ENCODE measurements at places on chromosomes 7 and 10.

DNA sequence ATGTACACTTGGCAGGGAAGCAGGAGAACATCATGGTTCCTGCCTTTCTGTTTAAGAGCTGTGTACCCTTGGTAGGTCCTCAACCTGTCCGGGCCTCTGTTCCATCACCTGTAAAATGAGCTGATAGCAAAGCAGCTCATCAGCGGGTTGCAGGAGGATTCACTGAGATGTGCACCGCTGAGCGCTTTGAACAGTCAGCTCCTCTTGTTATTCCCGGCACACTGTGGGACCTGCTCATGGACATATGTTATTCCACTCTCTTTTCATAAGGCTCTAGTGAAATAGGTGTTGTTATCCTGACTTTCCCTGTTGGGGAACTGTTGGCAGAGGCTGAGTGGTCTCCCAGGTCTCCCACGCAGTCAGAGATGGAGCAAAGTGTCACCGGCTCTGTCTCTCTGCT lies 497.5 kb upstream of the ZMIZ1 start:
- no peak for DNase-seq

DNA sequence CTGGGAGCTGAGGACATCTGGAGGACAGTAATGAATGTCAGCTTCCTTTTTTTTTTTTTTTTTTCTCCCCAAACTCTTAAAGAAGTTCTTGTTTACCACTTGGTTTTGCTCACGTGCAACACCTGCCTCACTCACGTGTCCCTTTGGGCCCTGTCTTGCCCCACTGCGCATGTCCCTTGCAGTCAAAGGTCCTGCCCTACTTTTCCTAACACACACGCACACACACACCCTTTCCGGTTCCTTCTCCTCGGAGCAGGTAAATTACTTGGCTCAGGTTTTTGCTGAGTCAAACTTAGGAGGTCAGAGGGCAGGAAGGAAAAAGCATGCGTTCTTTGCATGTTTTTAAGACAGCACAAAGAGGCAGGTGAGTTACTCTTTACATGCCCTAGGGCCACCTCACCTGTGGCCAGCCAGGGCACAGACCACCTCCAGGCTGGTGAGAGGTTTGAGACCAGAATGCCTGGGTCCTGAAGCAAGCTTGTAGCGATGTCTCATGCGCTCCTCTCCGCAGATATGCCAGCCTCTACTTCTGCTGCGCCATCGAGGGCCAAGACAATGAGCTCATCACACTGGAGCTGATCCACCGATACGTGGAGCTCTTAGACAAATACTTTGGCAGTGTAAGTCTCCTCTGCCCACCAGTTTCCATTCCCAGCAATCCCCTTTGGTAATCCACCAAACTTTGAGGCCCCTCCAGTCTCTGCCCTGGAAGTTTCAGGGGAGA lies 2.8 kb downstream of the AP1S1 start:
- no peak for DNase-seq

- DNase-seq: no peak
Measured at GRCh38 chr10:92164036-92164696, 126.7 kb downstream of the CPEB3 start.

GRCh38 chr10:4125776-4126175 lies 340.8 kb upstream of the KLF6 start:
- no peak for DNase-seq

- DNase-seq: no peak
Measured at GRCh38 chr10:15346440-15347141, 24.5 kb downstream of the FAM171A1 start.

- DNase-seq: no peak
Measured at GRCh38 chr7:36155811-36156361, 2.8 kb downstream of the EEPD1 start.

DNA sequence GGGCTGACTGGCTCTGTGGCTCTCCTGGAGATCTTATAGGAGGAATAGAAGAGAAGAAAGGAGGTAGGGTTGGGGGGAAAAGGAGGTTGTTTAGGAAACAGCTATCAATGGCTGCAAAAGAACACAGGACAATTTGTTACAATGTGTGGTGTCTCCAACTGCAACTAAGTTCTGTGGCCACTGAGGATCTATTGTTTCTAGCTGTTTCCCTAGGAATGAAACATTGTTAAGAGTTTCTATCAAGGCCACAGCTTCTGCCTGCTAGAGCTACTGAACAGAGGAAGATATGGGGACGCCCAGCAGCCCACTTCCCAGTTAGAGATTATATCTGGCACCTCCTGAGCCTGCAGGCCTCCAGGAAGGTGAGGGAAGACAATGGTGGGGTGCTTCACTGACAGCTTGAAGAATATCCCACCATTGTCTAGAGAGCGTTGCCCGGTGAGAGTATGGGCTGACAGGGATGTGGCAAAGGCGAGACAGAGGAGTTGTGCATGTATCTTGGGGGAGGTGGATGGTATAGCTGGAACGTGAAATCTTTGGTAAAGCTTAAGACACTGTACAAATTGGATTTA lies 4.0 kb downstream of the SCD start:
- DNase-seq: no peak

DNA sequence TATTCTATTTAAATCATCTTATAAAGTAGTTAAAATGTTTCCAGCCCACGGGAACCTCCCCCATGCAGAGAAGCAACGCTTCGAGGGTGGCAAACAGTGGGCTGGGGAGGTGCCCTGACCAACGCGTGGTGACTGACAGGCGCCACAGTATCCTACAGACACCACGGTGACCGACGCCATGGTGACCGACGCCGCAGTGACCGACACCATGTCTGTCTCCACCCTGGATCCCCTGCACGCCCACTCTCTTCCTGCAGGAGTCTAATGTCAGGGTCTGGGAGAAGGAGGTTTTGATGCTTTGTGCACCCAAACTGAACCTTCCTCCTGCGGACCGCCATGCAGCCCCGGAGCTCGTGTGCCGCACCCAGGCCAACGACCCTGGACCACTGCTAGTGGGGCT lies 464.4 kb downstream of the PTPRN2 start:
- no peak for DNase-seq

DNA sequence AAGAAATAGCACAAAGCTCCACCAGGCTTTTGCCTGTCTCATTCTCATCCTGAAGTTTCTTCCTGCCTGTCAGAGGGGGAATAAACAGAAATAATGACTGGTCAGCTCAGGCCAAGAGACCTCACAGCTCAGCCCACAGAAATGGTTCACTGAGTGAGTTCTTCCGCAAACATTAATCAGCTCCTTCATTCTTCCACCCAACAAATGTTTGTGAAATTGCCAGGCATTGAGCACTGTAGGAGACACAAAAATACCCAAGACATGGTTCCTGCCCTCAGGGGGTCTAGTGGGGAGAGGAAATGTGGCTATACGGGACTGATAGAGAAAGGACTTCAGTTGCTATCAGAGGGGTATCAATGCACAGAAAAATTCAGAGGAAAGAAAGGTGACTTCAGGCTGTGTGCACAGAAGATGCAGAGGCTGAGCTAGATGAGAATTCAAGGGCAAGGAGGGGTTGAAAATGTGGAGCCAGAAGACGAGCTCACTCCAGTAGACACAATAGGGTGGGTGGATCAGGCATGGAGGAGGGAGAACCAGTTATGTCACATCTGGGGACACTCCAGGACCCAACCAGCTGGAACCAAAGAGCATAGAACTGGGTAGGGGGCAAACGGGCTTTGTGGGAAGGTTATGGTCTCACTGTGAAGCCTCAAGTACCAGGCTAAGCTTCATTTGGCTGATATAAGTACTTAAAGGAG lies 20.9 kb downstream of the MYOF start:
- DNase-seq: peak; percentile 79

- DNase-seq: no peak
Measured at GRCh38 chr7:36021367-36021766, 131.7 kb upstream of the EEPD1 start.

GRCh38 chr10:6114805-6115341 lies 26.0 kb downstream of the RBM17 start:
- DNase-seq: peak; percentile 15

DNA sequence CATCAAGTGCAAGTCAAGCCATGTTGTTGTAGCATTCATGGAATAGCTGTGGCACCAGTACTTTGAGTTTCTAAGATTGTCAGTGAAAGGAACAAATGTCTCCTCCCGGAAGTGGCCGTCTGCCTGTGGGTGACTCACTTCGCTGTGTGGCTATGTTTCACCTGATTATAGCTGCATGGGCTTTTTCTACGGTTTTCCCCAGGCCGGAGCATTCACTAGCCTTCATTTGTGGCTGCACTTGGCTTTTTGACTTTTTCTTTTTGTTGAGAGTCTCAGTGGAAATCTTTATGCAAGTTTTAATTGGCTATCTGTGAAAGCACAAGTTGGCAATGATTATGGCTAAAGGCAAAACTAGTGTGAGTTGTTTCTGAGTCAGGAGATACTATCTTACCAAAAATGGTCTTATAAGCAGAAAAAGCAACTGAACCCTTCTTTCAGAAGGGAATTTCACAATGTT lies 35.0 kb downstream of the SRI start:
- no peak for DNase-seq

DNA sequence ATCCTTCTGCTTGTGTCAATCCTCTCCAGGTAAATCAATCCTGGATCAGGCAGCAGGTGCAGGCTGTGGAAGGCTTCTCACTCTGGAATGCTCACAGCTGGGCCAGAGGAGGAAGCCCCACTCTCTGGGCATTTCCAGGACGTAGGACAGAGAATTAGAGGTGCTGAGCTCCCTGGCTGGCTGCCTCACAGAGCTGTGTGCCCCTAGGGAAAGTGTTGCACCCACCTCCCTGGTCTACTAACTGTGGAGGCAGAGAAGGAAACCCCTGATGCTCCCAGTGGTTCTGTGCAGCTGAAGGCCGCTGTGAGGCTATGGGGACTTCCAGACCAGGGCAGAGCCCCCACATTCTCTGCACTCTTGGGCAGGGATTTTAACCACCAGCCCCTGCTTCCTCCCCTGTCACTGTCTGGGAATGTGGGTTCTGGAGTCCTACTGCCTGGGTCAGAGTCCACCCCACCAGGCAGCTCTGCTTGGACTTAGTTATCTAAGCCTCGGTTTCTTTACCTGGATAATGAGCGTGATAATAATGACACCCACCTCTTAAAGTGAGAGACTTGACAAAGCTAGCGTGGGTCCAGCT lies 73.5 kb upstream of the EEPD1 start:
- DNase-seq: no peak

GRCh38 chr10:103784723-103785418 lies 70.5 kb downstream of the SH3PXD2A start:
- no peak for DNase-seq

GRCh38 chr7:74443543-74444247 lies 10.0 kb upstream of the GTF2IRD1 start:
- DNase-seq: no peak

GRCh38 chr10:29857843-29858701 lies 201.3 kb downstream of the JCAD start:
- DNase-seq: peak; percentile 72

DNA sequence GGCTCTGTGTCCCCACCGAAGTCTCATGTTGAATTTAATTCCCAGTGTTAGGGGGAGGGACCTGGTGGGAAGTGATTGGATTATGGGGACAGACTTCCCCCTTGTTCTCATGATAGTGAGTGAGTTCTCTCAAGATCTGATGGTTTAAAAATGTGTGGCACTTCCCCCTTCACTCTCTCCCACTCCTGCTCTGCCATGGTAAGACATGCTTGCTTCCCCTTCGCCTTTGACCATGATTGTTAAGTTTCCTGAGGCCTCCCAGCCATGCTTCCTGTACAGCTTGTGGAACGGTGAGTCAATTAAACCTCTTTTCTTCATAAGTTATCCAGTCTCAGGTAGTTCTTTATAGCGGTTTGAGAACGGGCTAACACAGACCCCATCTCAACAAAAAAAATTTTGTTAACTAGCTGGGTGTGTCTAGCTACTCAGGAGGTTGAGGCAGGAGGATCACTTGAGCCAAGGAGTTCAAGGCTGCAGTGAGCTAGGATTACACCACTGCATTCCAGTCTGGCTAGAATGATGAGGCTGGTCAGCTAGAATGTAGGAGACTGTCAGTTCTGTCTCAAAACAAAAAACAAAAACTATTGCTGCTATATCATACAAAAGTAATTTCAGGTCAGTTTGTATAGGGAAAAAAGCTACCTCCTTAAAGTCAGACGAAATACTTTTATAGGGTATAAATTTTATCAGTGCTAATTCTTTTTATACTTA lies 57.7 kb downstream of the ATAD1 start:
- no peak for DNase-seq

DNA sequence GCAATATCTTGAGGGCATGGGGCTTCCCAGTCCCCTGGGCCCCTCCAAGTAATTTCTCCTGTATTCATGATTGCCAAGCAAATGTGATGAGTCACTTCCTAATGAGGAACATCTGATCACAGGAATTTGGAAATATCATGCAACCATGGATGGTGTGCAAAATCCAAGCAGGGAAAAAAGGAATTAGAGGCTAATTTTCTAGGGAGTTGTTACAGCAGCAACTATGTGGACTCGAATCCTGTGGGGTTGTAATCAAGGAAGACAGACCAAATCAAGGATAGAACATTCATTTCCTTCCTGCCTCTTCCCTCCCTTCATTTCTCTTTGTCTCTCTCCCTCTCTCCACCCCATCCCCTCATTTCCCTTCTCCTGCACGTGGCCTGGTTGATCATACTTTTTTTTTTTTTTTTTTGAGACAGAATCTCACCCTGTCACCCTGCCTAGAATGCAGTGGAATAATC lies 23.9 kb upstream of the AGFG2 start:
- DNase-seq: no peak

- DNase-seq: no peak
Measured at GRCh38 chr10:118511711-118512110, 83.7 kb downstream of the PRLHR start.

- DNase-seq: peak; percentile 28
Measured at GRCh38 chr7:39271402-39271801, 293.7 kb downstream of the POU6F2 start.

DNA sequence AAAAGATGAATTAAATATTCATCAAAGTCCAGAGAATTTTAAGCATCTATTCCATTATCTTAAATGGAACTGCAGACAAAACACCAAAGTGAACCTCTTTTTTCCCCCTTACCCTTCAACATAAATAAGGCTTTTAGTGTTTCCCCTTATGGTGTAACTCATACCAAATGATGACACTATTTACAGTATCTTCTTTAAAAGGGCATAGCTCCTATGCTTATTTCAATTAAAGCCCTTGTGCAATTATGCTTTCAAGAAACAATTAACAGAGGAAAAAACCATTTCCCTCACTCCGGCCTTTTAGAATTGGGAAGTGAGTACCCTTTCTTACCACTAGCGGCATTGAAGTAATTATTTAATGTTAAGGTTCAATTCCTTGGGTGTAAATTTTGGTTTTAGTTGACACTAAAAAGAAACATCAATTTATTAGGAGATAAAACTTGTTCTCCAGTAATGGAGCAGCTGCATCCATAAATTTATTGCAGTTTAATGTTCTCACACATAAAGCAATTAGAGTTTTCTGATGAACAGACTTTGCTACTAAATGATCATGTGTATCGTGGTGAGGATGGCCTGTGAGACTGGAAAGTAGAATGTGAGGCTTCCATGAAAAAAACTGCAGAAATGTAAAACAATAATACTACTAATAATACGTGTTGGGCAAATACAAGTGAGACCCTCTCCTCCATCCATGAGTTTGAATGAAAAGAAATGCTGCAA lies 661.3 kb downstream of the PARD3 start:
- no peak for DNase-seq

GRCh38 chr7:106354822-106355221 lies 70.0 kb upstream of the NAMPT start:
- DNase-seq: no peak
